Lung (tissue), 17 donors: ENCODE measurements at places on chromosomes 5 and 9. TPM values are rescaled to one million over a fixed set of nuclear protein-coding genes. Genes with fewer than 3 reads are reported as not detected.

GRCh38 chr9:107994648-107995047 is 505.1 kb upstream of the KLF4 start:
- no peak for DNase-seq

- no peak for DNase-seq
Observed at GRCh38 chr9:2253636-2254580, 238.8 kb downstream of the SMARCA2 start.

DNA sequence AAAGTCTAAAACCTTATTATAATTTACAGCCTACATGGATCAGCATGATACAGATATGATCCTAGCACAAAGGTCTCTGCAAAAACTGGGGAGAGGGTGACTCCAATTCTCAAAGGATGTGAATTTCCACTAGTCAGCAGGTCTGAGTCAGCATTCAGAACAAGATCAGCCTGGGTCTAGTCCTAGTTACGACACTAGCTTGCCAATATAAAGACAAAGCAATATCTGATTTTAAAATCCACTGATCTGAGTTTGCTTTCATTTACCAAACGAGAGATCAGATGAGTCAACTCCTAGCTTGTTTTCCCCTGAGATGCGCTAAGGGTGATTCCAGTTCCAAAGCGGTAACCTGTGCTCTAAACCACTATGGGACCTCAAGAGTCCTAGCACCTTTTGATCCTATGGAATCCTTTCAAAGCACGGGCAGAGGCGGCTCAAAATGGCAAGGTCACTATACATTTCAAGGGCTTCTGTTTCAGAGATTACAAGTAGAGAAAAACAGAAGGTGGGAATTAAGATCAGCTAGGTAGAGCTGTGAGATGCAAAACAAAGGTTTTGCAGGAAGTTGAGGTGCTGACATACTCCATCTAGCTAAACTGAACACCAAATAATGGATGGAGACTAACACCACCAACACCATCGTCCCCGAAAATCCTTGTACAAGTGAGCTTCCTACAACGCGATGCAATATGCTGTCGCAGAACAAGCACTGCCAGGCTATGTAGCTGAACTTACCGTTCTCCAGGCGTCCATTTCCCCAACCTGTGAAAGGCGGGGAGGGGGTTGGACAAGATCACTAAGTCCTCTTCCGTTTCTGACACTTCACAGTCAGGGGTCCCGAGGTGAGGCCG is 906 bp downstream of the SLC25A51 start:
- no peak for DNase-seq

- no peak for DNase-seq
Observed at GRCh38 chr5:82717738-82718137, 359.5 kb downstream of the TMEM167A start.

DNA sequence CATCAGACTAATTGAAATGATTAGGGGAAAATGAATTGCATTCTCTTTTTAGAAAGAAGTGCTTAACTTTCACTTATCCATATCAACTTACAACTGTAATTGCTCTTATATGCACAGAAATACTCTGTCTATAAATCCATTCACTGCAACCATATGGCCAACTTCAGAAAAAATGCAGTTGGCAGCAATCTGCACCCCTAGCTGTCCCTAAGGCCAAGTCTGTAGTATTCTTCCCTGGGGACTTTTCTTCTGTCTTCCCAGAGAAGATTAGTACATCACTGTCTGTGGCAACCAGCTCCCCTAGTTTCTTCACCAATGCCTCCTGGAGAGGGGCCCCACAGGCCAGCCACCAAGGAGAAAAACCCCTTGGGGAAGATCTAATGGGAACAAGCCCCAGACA is 45.4 kb downstream of the ABCA1 start:
- no peak for DNase-seq

DNA sequence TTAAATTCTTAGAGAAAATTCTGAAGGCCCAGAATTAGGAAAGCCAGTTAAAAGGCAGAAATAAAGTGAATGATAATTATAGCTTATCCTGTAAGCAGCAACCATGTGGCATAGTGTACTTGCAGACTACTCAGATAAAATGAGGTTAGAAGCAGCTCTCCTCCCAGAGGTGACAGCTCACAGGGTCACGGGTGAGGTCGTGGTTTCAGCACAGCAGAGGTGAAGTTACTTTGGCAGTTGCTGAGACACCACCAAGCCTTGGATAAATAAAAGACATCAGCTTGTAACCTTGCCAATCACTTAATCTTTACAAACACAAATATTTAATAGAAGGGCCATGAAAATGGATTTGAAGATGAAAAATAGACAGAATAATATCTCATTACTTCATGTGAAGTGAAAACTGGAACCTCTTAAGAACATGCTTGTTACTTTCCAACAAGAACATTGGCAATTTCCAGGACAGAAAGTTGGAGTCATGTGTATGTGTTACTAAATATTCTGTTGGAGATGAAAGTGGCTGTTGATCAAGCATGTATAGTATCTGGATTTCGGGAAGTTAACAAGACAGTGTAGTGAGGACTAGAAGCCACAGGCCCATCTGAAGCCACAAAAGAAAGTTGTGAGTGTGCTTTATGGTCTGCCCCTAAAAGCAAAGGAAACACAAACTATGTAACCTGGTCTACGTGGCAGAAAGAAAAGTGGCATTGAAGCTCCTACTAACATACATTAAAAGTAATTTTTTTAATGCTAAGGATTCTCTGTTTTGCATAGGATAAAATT is 134.4 kb downstream of the ERCC6L2 start:
- peak; percentile 15 for DNase-seq

- DNase-seq: no peak
Observed at GRCh38 chr9:7433508-7434292, 365.9 kb downstream of the DMAC1 start.

The PGM5 gene
- total RNA-seq: 19.6 TPM

The DELE1 gene
- 141 TPM for total RNA-seq

GRCh38 chr9:14780251-14780650 is 57.7 kb upstream of the CER1 start:
- DNase-seq: peak; percentile 31

- DNase-seq: no peak
Observed at GRCh38 chr5:65969539-65970393, 43.4 kb downstream of the ERBIN start.

The SUSD3 gene
- 6.4 TPM for total RNA-seq

DNA sequence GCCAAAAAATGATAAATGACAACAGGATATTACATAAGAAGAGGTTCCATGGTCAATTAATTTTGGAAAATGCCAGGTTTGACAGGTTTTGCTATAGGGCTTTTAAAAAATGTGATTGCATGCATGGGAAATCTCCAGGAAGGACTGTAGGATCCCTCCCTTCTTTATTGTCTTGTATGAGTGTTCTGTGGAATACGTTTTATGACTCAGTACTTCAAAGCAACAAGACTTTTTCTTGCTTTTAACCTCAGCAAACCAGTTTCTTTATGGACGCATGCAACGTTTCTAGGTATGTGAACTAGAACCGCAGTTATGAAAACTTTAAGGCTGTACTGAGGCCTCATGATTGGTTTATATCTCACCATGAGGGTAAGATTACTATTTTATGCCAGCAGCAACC is 76.6 kb upstream of the NTRK2 start:
- DNase-seq: no peak

The C7 gene
- total RNA-seq: 763 TPM

- DNase-seq: no peak
Observed at GRCh38 chr9:86175743-86176456, 76.5 kb upstream of the GOLM1 start.

GRCh38 chr5:114362977-114363761 is 1.3 kb downstream of the KCNN2 start:
- DNase-seq: no peak

The LCN1 gene
- not detected for total RNA-seq

GRCh38 chr9:73640971-73641370 is 489.3 kb downstream of the ANXA1 start:
- DNase-seq: no peak

DNA sequence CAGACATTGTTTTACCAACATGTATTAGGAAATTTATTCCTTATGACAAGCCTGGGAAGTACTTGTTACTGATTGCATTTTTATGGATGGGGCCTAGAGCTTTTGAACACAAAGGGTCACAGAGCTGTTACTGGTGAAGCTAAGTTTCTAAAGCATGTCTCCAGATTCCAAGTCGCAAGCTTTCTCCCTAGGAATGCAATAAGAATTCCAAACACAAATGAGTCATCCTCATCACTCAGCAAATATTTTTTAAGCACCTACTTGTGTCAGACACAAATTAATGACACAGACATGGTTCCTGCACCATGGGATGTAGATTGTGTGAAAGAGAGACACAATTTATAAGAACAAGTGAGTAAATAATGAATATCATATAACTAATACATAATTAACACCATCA is 11.0 kb upstream of the SH3RF2 start:
- DNase-seq: no peak

The MVB12B gene
- 33.6 TPM for total RNA-seq

GRCh38 chr5:7261049-7261448 is 134.9 kb upstream of the ADCY2 start:
- peak; percentile 55 for DNase-seq

DNA sequence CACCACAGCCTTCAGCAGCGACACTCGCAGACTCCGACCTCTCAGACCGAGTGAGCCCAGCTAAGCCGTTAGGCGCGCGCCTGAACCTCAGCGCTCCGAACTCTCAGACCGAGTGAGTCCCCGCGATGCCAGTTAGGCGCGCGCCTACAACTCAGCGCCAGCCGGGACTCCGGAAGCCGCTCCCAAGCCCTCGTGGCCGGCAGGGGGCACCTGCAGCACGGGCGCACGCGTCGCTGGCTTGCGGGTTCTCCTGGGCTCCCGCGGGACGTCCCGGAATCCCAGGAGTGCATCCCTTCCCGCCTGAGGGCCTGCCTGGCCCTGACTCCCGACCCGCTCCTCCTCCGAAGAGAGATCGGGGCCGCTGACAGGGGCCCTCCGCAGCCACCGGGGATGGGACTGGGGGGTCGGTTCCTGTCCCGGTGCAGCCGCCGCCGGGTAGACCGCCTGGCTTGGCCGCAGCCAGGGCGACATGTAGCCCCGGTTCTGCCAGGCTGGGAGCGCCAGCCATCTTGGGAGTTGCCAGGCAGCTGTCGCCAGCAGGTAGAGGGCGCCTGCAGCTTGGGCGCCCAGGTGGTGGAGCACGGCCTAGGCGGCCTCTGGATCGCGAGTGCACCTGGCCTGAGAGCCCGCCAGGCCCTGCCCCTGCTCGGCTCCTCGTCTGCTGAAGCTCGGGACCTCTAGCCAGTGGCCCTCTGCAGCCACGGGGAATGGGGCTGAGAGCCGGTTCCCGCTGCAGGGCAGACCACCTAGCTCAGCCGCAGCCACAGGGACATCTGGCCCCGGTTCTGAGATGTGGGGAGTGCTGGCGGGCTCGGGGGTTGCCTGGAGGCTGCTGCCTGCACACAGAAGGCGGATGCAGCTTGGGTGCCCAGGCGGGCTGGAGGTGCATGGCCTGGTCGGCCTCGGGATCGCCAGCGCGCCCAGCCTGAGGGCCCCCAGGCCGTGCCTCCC is at the start of gene ANKRD18A:
ANKRD18A (minus strand) TSS at position 114 of the 951 bp plus-strand sequence. CDS start 311 bp downstream, outside the sequence.
- DNase-seq: peak; percentile 87

DNA sequence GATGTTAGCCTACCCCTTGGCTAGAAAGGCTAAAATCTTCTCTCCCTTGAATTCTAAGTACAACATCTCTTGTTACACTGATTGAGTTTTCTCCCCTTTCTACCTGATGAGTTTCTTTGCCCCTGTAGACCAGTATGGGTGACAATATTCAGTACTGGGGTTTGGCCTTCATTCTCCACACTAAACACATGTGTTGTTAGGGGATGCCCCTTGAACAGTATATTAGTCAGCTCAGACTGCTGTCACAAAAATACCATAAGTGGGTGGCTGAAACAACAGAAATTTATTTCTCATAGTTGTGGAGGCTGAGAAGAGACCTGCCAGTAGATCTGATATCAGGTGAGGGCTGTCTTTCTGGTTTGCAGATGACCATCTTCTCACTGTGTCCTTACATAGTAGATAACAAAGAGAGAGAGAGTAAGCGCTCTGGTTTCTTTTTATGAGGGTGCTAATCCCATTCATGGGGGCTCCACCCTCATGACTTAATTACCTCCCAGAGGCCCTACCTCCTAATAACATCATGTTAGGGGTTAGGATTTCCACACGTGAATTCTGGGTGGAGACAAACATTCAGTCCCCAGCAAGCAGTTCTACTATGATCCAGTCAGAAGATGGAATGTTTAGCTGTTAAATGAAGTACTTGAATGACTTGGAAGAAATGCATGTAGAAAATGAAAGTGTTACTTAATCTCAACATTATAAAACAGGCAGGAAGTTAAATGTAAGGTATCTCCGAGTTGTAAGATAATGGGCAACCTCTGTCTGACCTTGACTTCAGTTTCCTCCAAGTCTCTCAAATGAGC is 17.5 kb downstream of the VLDLR start:
- no peak for DNase-seq

DNA sequence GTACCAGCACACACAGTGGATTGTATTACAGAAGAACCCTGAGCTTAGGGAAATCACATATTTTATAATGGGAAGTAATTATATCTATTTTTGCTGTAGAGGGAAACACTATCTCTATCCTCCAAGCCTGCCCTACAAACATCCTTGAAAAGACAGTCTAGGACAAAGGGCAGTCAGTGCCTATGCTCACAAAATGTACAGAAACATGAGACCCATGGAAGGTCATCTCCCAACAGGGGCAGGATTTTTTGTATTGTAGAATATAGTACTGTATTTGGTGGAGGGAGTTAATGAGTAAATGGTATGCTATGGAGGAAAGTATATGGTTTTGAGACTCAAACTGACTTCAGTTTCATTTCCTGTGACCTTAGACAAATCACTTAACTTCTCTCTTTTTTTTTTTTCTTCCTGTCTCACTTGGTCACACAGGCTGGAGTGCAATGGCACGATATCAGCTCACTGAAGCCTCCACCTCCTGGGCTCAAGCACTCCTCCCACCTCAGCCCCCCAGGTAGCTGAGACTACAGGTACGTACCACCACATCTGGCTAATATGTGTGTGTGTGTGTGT is 5.8 kb upstream of the RAB14 start:
- DNase-seq: no peak

The SNCAIP gene
- total RNA-seq: 25.7 TPM

- peak; percentile 42 for DNase-seq
Observed at GRCh38 chr5:100232736-100233135, 302.4 kb upstream of the FAM174A start.

The HTR4 gene
- 0.18 TPM for total RNA-seq

DNA sequence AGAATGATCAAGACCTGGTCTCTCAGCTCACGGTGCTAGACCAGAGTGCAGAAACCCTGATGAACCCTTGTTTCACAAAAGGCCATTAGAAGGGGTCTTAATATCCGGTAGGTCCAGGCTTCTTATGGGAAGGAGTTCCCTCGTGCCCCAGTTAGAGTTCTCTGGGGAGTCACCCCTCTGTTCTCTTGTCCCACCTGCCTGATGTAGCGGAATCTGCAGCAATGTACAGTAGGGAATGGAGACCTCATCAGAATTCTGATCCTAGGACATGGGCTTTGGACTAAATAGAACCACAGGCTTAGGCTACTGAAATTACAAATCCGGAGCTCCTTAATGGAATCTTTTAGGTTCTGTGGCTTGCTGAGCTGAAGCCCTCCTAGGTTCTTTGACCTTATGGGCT is 243.6 kb upstream of the IRX2 start:
- DNase-seq: no peak
